Stimulated activated CD8-positive, alpha-beta memory T cell treated with anti-CD3 and anti-CD28 coated beads, Interleukin-4, amount 100 ng/mL, for 1 hour (primary cell): ENCODE measurements at places on chromosomes 1 and 21.

DNA sequence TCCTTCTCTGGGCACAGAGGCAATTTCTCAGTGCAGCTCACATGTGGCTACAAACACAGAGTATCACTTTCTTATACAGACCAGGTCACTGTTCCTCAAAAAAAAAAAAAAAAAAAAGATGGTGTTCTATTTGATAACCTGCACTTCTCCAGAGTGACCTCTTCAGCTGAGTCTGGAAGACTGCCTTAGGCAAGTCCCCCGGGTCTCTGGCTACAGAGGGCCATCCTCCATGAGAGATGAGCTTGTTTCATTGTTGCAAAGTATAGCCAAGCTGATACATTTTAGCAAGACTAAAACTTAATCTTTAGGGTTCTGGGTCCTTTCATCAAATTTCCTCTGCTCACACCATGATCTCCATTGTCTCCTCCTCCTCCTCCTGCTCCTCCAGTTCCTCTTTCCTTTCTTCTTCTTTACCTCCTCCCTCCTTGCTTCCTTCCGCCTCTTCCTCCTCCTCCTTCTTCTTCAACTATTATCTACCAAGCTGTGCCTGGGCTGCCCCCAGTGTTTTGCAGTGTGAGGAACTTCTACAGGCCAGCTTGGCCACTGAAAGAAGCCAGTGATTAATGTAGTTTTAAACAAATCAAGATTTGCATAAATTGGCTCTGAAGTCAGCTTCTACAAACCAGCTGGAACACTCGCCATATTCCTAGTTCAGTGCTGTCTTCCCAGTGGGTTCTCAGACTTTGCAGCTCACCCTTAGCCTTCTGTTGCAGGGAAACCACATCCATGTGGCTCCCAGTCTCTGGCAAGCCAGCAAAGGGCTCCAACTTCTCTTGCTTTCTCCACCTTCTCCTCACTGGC, 139.4 kb downstream of the RUNX1 start:
- no peak for DNase-seq

DNA sequence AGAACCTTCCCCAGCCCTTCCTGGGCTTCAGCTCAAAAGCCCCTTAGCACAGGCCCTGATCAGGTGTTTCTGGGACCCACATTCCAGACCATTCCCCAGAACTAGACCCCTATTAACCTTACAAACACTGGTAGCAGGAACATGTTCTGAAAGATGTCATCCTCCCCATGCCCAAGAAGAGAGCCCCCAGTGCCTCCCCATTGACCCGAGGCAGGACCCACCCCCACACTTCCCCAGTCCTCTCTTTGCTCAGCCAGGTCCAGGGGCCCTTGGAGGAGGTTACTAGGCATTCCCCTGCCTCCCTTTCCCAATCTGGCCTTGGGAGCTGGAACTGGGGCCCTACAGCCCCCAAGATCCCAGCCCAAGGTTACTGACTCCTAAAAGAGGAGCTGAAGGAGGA, 38.9 kb upstream of the HMGB4 start:
- no peak for DNase-seq

GRCh38 chr1:8307628-8308027, 10.3 kb upstream of the SLC45A1 start:
- DNase-seq: no peak

DNA sequence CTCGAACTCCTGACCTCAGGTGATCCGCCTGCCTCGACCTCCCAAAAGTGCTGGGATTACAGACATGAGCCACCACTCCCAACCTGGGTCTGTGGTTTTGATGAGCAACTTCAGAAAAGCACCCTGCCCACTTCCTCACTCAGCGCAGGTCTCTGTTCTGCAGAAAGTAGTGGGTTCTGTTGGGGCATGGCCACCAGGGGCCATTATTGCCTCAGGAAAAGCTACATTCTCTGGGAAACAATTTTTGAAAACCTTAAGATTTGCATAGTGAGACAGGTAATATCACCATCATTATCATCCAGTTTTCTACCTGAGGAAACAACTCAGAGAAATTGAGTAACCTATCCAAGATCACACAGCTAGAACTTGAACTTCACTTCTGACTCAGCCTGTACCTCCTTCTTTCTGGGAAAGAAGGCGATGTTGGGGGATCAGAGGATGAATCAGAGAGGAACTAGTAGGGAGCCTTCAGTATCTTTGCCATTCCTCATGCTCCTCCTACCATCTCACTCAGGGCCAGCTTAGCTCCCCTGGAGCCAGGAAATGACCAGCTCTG, 7.1 kb upstream of the NES start:
- DNase-seq: no peak

DNA sequence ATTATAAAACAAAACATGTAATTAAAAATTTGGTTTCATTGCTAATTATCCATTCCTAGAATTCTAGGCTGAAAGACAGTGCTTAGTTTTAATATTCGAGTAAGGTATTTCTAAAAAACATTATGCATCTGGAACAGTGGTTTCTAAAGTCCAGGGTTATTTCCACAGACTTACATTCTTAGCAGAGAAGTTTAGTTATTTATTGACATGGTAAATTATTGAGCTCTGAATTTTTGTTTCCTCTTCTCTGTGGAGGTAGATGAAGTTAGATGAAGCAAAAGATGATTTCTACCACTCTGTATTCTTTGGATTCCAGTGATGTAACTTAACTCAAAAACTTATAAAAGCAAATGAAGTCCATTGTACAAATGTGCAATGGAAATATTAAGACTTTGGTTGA, 709.4 kb downstream of the MRPL39 start:
- no peak for DNase-seq

DNA sequence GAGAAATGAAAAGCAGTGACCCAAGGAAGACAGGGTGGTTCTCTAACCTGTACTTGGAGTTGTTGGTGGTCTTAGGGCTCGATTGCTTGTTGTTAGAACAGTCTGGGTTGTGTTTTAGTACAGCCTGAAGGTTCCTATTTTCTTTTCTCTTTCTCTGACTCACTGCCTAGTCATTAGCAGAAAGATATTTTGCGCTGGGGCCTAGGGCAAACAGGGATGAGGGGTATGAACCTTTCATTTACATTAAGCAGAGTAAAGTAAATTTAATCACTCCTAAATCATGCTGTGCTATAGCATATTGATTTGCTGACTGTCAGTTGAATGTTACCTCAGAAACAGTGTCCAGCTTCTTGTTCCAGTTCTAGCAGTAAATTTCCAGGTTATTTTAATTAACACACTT, 197.2 kb downstream of the RWDD3 start:
- DNase-seq: no peak

- no peak for DNase-seq
Measured at GRCh38 chr1:191707288-191707687, 451.0 kb upstream of the RGS18 start.

- DNase-seq: no peak
Measured at GRCh38 chr1:44012404-44012803, 18.9 kb downstream of the SLC6A9 start.

DNA sequence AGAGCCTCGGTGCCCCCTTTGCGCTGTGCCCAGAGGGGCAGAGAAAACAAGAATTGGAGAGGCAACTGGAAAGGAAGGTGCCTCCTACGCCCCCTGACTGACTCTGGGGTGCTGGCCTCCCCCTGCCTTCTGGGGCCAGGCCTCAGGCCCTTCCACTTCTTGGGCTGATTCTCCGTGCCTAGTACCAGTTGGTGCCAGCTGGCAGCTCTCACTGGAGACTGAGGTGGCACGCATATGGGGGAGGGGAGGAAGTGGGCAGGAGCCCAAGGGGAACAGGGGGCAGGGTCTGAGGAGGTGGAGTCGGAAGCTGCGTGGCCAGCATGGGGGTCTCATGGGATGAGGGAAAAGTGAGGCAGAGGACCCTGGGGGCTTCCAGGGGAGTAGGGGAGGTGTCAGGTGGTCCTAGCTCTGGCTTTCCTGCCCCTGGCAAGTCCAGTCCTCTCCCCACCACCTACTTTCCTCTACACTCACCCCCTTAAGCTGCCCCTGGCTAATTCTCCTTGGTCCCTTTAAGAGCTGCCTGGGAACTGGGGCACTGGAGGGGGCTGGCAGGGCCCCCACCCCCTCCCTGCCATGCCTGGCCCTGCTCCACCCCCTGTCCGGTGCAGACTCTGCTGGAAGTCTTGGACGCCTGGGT, 6.5 kb upstream of the SEMA4A start:
- DNase-seq: no peak

GRCh38 chr1:203636291-203636690, 9.7 kb downstream of the ATP2B4 start:
- DNase-seq: no peak

DNA sequence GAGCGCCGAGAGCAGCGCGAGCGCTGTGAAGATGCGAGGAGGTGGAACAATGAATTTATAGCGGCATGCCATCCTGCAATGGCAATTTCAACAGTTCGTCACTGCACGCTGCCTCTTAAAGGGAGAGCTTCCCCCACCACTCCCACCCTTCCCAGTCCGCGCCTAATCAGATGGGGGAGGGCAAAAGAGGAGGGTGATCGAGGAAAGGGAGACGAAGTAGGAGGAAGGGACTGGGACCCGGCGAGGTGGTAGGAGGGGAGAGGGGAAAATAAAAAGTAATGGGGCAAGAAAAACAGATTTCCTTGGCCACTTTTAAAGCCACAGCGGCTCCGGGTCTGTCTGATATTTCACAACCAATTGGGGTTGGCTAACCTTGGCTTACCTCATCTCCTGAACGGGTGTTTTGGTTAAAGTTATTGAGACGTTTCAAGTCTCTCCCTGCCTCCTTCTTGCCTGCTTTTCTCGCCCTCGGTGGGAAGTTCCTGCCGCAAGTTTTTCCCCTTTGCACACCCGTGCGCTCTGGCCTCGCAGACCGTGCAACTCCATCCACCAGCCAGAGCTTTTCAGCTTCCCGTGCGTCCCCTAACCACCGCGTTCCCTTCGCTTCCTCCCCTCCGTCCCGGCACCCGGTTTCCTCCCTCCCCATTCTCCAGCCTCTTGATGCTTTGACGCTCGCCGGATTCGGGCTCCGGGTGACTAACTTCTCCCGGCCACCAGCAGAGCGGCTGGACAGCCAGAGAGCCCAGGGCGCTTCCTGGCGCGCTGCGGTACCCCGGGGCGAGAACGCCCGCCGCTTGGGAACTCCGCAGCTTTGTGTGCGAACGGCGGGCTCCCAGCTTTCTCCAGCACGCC, at the start of gene ADAMTS5:
TSS of gene ADAMTS5 (minus strand) at position 27 of the 852 bp plus-strand sequence. CDS start 697 bp downstream, outside the sequence.
- DNase-seq: no peak

- no peak for DNase-seq
Measured at GRCh38 chr1:23953020-23953419, 6.6 kb upstream of the PNRC2 start.

- peak; percentile 83 for DNase-seq
Measured at GRCh38 chr21:45554477-45555175, 12.4 kb upstream of the SLC19A1 start.
